ENCODE measurements at places on chromosomes 3 and 15.

DNA sequence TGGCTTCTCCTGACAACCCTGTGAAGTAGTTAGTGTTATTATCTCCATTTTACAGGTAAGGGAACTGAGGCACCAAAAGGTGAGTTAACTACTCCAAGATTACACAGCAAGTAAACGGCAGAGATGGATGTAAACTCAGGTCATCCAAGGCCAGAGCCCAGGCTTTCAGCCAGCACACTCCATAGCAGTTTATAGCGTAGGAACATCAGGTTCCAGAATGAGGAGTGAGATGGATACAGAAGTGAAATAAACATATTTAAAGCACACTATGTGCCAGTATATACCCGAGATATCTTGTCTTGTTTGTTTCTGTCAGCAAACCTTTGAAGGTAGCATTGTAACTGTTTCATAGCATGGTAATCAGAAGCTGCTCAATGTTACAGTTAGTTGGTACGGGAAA is 279.0 kb downstream of the OXSM start:
- no peak for DNase-seq

DNA sequence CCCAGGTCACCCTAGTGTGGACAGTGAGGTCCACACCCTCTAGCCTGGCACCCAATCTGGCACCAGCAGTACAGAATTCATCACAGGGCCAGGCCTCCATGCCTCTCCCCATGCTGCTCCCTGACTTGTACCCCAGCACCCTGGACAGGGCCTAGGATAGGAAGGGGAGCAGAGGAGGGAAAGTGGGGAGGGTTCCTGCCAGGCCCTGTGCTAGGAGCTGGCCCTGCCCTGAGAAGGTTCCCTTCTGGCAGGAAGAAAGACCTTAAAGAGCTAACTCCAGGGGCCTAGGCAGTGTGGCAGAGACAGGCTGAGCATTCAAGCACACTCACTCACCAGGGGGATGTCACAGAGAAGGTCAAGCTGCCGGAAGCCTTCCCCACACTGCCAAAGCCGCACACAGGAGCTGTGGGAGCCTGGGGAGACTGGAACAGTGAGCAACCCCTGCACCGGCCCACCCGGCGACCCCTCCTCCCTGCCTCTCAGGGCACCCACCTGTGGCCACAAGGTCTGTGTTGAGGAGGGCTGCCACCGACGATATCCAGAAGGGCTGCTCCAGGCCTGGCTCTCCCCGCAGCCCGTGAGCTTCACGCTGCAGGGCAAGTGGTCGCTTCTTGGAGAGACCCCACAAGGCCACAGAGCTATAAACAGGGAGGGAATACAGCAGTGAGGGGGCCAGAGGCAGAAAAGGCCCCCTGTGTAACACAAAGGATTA is 7.4 kb downstream of the RRP9 start:
- no peak for DNase-seq

DNA sequence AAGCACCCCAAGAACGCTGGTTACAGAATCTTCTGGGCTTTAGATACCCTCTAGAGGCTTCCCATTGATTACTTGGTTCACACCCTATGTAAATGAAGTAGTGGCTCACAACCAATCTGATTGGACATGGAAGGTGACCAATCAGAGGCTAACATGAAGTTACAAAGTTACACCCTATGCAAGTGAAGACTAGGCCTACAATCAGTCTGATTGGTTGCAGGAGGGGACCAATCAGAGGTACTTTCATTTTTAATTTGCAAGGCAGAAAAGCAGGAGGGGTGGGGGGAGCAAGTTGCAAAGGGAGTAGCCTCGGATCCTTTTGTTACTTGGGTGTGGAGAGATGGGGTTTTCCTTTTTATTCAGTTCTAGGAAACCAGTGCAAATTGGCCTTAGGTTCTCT is 11.1 kb upstream of the RTP2 start:
- no peak for DNase-seq

GRCh38 chr3:126522363-126522788 is 1.6 kb upstream of the CHST13 start:
- DNase-seq = peak; percentile 52

DNA sequence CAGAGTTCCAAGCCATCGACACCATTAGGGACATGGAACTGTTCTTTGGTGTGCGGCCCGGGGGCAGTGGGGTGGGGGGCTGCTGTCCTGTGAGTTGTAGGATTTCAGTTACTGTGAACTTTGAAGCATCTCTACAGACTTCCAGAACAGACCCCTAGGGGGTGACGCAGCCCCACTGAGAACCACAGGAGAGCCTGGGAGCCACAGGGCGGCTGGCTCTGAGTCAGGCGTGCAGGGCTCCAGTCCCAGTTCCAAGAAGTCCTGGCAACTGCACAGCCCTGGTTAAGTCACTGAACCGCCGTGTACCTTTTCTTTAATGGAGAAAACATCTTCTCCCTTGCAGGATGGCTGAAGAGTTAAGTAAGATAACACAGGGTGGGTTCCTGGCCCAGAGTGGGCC is 23.5 kb upstream of the LRTM1 start:
- DNase-seq = no peak

GRCh38 chr3:116927918-116928317 is 218.3 kb downstream of the TUSC7 start:
- no peak for DNase-seq

- no peak for DNase-seq
Measured at GRCh38 chr15:89825271-89825940, 10.8 kb upstream of the ANPEP start.

DNA sequence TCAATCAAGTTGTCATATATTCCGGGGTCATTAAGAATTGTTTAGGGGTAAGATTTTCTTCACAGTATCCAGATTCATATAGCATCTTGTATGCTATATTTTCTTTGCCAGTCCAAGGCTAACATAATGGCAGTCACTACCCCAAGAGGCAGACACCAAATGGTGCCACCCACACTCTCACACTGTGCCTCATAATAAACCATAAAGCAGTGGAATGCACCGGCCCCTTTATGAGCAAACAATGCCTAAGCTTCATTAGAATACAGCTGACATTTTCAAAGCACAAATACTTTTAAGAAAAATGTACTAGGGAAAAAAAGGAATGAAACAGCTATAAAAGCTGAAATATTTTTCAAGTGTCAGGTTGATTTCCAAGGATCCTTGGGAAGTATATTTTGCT is 121.6 kb downstream of the TFDP2 start:
- peak; percentile 15 for DNase-seq

- no peak for DNase-seq
Measured at GRCh38 chr15:43212951-43213350, 7.9 kb downstream of the EPB42 start.

DNA sequence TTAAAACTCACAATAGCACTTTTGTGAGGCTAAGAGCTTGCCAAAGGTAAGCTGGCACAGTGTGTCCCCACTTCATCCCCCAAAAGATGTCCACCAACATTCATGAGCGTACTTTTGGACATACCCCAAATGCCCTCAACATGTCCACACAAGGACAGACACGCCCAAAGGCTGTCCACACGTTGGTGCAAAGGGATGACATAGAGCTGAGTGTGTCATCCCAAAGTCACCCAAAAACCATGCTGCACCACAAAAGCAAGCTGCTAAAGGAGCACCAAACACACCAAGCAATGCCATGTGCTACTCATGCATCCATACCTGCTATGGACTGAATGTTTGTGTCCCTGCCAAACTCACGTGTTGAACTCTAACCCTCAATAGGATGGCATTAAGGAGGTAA is 57.9 kb downstream of the KLF13 start:
- no peak for DNase-seq

GRCh38 chr3:177724020-177724638 is 526.8 kb upstream of the TBL1XR1 start:
- DNase-seq = no peak

DNA sequence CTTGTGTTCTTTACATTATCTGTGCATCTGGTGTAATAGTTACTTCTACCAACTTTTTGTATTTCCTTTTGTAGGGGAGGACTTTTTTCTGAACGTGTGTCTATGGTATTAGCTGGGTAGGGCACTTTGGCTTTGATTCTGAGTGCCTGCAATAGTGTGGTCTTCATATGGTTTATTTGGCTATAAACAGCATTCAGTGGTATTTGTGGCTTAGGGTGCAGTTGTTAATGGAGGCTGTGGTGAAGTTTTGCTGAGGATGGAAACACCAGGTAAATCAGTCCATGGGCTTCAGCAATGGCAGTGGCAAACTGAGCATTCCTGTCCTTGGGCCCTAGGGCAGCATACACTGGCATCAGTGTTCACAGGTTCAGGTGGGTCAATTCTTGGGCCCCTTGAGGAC is 230.6 kb upstream of the CTNNB1 start:
- DNase-seq = no peak

Measured in SW 1271 (cell line).